ENCODE measurements at places on chromosomes 11 and 22.

DNA sequence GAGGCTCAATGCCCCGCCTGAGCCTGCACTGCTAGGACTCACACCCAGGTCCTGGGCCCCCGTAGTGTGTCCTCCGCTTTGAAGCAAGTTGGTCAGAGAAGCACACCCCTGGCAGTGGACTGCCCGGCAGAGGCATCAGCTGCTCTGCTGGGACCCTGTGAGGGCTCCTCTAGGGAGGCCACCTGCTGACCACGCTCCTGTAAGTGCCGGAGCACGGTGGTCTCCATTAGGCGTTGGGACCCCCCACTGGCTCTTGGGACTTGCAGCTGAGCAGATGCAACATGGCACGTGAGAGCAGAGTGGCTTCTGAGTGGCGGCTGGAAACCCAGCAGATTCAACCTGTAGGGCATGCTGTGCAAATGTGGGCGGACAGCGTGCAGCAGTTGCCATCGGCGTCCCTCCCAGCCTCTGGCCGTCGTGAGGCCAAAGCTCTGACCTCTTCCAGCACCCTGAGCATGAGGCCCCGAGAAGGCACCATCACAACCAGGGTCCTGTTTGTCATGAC, 16.9 kb downstream of the MRGPRG start:
- no peak for DNase-seq

GRCh38 chr11:113796663-113797259, 17.2 kb downstream of the CLDN25 start:
- no peak for DNase-seq

GRCh38 chr22:28397306-28397705, 282.3 kb downstream of the TTC28 start:
- DNase-seq = no peak

- no peak for DNase-seq
Measured at GRCh38 chr11:87861030-87861429, 314.2 kb downstream of the RAB38 start.

- no peak for DNase-seq
Measured at GRCh38 chr11:16781936-16782919, 43.8 kb downstream of the C11orf58 start.

GRCh38 chr11:62400760-62401159, 18.1 kb upstream of the SCGB1A1 start:
- DNase-seq = no peak

GRCh38 chr11:94787801-94788200, 19.6 kb downstream of the AMOTL1 start:
- no peak for DNase-seq

Measured in stimulated activated CD8-positive, alpha-beta memory T cell treated with anti-CD3 and anti-CD28 coated beads, Interleukin-4, amount 100 ng/mL, for 24 hours (primary cell).